Stimulated activated CD4-positive, alpha-beta T cell treated with anti-CD3 and anti-CD28 coated beads, Interleukin-1b, Interleukin-23, amount 100 ng/mL, for 4 hours (primary cell): ENCODE measurements at places on chromosomes 12 and 14.

- DNase-seq, result peak; percentile 77
These were observed 1.4 kb upstream of the CCDC85C start for GRCh38 chr14:99605299-99605961.

GRCh38 chr12:104649217-104649824, 192.6 kb downstream of the CHST11 start:
- no peak for DNase-seq

DNA sequence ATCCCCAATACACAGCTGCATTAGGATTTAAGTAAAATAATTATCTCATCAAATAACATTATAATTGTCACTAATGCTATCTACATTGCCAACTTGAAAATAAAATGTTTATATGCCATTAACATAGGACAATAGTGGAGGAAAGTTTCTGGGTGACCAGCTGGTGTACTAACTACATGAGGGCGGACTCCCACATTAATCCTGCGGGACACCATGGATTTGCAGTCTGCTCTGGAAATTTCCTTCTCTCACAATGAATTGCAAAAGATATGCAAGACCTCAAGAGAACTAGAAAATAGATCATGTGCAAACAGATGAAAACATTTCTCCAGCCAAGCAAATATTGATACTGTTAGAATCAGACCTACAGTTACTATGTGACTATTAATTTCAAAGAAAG, 390.1 kb downstream of the NAV3 start:
- no peak for DNase-seq

DNA sequence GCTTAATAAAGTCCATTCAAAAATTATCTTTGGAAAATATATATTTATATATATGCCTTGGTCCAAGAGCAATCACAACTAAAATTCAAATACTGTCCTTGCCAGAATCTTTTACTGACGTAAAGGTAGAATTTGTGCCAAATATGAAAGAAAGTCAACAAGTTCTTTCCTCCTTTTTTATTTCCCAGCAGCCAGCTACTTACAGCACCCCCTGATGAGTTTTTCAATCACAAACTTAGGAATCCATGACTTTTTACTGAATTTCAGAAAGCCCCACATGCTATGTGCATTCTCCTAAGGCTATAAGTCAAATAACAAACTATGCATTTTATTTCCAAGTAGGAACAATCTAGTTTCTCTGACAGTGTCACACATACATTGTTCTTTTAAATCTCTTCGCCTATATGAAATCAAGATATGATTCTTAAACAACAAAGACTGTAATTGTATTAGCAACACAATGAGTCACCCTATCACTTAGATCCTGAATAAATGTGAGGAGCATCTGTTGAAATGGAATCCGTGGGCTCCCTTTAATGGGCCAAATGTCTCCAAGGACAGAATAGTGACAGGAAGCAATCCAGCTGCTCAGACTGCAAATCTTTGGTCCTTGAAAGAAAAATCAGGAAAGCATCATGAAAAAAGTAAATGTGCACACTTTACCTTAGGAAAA, 271.4 kb downstream of the DUSP6 start:
- no peak for DNase-seq

DNA sequence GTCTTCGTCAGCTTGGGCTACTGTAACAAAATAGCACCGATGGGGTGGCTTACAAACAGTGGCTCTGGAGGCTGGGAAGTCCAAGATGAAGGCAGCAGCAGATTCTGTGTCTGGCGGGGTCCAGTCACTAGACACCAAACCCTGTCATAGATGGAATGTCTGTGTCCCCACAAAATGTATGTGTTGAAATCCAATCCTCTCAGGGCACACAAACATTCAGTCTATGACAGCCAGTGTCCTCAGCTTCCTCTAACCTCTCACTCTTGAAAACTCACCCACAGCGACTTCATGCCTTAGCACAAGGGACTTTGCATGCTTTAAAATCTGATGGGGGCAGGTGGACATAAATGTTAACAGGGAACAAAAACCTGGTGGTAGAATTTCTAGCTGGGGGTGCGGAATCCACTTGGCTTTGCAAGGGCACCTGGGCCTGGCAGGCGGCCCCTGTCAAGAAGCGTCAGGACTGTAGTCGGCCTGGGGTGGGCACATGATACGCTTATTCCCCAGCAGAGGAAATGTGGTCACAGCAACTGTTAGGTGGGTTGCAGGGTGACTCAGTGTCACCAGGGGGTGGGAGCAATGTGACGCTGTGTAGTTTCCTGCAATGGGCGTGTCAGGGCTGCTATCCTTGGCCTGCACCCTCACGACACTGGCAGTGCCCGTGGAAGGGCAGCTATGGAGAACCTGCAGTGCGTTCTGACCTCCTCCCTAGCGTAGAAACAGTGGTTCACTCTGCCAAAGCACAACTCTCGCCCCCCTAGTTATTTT, 17.7 kb downstream of the RIN3 start:
- no peak for DNase-seq

DNA sequence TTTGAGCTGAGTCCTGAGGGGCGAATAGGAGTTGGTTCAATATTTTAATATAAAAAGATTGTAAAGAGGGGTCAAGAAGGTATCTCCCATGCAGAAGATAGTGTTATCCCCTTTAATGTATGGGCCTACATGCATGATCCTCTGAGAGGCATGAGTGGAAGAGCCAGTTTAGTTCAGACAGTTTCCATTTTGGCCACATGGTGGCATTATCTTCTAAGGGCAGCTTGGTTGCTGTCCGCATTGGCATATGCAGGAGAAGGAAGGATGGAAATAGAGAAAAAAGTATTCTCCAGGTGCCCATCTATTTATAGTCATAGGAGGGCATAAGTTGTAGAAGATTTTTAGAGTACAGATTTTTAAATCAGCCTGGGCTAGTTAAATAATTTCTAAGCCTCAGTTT, 5.4 kb downstream of the SAMD4A start:
- DNase-seq, result no peak

DNA sequence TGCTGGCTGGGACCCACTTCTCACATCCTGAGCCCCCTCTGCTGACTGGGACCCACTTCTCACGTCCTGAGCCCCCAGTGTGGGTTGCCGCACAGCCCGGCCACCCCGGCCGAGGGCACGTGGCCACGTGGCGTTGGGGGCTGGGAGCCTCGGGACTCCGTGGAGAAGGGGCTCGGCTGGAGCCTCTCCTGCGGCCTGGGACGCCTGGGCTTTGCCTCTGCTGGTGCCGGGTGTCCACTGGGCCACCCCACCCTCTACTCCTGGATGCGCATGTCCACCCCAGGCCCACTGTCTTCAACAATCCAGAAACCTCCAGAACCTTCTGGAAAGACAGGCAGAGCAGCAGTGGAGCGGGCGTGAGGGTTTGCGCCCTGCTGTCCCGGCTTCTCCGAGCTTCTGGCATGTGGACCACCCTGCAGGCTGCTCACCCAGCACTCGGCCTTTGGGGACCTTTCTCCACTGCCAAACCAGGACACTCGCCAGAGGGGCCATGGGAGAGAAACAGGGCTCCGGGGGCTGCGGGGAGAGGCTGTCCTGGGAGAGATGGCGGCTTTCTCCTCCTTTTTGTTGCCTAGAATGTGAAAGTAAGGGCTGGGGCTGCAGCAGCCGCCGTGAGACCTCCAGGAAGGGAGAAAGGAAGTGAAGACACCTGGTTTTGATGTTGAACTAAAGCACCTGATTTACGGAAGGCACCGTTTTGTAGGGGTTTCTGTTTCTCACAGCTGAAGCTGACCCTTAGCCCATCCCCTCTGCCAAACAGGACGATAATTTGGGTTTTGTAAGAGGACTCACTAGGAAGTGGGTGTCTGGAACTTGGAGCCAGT, 30.0 kb downstream of the NOC4L start:
- no peak for DNase-seq

GRCh38 chr14:20568393-20568792, 7.5 kb upstream of the RNASE9 start:
- DNase-seq, result no peak

GRCh38 chr14:76518366-76518765, 142.4 kb downstream of the ESRRB start:
- DNase-seq, result no peak

DNA sequence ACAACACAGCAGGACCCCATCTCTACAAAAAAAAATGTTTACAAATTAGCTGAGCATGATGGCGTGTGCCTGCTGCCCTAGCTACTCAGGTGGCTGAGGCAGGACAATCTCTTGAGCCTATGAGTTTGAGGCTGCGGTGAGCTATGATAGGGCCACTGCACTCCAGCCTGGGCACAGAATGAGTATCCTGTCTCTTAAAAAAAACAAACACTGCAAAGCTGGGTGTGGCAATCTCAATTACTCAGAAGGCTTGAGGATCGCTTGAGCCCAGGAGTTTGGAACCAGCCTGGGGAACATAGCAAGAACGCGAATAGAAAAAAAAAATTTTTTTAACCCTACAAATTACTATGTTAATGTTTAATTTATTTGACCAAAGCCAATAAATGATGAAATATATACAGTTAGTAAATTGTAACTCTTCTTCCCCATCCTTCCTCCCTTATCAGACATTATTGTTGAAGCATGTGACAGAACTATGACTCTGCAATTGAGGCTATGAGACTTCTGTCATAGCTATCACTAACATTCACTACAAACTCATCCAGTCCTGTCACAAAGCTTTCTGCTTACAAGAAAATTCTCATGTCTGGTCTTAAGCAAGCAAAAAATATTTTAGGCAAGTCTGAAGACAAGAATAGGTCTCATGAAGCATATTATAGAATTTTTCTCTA, 9.8 kb downstream of the BTBD7 start:
- DNase-seq, result no peak

DNA sequence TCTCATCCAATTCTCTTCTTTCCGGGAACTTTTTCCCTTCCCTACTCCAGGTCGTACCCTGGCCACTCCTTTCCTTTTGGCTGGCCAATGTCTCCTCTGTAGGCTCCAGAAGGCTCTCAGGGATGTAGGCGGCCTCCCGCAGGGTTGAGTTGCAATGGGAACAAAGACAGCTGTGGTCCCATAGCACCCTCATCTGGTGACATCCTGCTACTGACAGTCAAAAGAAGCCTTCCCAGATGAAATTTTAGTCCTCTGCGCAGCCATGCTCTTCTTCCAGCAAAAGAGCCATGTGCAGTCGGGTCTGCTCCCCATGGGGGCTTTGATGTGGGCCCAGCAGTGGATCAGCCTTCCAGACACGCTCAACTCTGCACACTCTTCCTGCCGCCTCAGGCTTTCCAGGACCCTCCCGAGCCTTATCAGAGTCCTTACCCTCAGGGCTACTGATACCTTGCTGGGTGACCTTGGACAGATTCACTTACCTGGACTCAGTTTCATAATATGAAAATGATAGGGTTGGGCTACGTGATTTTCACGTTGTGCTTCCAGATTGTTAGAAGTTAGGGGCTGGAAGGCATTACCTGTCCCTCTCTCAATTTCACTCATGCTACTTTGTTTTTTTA, 5.5 kb upstream of the CELA1 start:
- no peak for DNase-seq

DNA sequence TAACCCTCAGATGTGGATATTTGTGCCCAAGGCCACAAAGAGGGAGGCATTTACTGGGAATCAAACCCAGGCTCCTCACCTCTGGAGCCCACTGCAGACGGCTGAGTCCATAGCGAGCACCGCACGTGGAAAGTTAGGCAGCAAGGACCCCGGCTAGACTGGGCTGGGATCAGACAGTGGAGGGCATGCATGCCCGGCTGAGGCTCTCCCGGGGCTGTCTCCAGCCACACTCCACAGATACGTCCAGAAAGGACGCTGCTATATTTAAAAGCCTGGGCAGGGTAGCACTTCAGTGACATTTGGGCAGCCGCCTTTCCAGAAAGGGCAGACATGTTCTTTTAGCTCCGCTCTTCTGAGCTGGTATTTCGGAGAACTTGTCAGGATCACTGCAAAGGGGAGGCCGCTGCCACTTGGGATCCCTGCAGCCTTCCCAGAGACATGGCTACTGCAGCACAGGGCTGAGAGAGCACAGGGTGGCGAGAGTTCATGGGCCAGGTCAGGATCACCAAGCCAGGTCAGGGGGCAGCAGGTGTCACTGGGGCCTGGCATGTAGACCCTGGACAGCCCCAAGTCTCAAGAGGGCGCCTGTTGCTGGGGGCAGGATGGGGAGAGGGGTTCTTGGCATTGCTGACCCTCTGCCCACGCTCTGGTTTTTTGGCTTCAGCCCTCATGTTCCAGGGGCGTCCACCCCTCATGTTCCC, 121.7 kb downstream of the PHETA1 start:
- DNase-seq, result no peak

DNA sequence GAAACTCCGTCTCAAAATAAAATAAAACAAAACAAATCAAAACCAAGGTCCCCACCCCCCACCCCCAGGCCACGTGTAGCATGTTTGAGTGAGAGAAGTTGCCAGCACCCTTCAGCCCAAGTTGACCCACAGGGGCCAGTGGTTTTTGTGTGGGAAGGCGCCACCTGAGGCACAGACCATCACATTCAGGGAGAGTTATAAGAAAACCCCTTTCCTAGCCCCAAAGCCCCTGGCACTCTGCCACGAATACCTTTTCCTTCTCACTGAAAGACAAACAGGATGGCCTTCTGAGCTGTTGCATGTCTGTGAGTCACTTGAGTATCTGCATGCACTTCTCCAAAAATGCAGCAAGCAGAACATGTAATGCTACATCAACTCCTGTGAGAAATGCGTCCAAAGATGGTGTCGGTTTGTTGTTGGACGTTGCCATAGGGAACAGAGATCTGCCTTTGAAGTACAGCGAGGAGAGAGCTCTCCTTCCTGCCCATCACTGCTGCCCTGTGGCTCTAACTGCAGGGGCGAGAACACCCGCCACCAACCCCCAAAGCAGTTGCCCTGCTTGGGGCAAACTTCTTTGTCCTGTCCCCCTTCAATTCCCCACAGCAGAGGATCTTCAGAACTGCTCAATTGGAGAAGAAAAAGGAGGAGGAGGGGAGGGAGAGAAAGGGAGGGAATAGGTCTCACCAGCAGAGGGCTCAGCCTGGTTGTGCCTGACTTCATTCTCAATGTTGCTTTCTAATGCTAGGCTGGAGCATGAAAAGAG, 2.7 kb upstream of the TRAF3 start:
- DNase-seq, result peak; percentile 20

DNA sequence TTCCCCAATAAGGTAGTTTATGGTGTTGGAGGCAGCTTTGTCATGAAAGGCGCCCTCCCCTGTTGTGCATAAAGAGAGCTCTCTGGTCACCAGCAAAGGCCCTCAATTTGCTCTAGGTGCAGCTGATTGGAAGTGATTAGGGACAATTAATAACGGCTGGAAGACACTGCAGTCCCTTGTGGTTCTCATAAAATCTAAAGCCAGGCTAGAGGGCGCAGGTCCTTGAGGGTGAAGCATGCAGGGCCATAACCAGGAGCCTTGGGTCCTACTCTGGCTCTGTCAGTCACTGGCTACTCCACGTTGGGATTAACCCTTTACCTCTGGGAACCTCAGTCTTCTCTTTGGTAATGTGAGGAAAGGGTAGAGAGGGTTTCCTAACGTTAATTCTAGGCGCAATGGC, 1.9 kb downstream of the DAAM1 start:
- DNase-seq, result no peak

DNA sequence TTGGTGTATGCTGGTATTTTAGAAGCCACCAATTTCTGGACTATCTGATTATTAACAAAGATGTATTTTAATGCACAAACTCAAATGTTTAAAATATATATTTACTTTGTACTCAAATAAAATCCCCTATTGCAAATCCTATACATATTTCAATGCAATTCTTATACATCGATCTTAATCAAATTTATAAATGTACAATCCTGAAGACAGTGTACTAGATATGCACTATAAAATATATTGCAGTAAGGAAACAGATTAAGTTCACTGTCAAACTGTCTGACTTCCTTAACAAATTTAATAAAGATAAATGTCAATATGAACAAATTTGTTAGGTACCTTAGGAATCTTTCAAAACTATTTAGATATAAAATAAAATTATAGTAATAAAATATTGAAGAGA, 43.9 kb downstream of the FOXA1 start:
- DNase-seq, result no peak
